ENCODE measurements at places on chromosomes 1 and 21.

- no peak for DNase-seq
These were observed 6.3 kb downstream of the WASF2 start for GRCh38 chr1:27483659-27484058.

GRCh38 chr1:51175278-51175677, 60.8 kb upstream of the RNF11 start:
- no peak for DNase-seq

- no peak for DNase-seq
These were observed 52.9 kb downstream of the LRRIQ3 start for GRCh38 chr1:74145086-74145485.

- DNase-seq, result no peak
These were observed 66.2 kb downstream of the COQ8A start for GRCh38 chr1:227006226-227006796.

DNA sequence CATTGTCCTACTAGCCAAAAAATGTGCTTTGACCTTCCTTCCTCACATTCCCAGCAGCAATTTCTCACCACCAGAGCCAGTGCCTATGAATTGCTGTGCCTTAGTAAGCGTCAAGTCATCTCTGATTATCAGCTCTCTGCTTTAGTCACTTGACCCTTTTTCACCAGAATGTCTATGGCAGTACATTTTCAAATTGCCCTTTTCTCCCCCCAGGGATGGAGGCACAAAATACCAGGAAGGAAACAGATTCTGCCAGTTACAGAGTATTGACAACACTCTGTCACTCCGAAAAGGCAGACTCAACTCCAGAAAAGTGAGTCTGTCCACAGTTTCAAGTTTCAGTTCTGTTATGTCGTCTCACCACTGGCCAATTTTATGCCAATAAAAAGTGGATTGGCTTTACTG, 167.4 kb downstream of the TNFSF18 start:
- no peak for DNase-seq

DNA sequence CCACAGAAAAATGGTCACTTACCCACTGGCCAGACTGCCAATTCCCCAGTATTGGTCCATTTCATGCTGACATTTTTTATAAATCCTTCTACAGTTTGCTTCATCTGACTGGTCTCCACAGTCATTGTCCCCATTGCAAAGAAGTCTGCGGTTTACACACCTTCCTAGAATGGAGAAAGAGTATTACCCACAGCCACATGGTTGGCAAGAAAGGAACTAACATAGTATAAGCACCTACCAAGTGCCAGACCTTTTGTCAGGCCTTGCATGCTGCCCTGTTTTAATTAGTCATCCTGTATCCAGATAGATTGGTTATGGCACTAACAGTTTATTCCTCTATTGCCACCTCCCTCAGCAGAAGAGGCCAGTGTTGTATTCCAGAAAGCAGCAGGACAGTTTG, 11.2 kb downstream of the C8B start:
- no peak for DNase-seq

GRCh38 chr1:180956028-180956640, 43.4 kb downstream of the KIAA1614 start:
- no peak for DNase-seq

DNA sequence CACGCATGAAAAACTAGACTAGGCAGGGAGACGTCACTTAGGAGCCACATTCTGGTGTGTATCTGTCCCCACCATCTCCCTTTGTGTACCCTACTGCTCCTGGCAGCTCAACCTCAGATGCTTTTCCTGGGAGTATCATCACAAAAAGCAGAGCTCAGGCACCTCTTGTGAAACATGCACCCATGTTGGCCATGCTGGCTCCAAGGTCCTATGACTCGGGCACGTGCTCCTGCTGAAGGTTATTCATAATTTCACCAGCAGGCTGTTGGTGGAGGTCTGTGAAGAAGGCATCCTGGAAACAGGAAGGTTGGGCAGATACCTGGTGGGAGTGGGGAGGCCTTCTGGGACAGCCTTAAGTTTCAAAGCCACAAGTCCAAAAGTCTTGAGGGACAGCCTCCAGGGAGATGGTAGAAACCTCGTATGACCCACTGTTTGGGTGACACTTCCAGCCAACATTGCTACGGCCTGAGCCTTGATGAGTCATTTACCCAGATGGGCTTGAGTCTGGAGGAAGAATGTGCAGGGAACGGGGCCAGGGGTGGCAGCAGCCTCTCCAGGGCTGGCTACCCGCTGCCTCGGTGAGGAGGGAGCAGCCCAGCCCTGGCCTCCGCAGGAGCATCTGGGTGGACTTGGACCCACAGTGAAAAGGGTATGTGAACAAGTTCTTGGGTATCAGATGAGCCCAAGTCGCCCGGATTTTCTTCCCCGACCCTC, 75.8 kb downstream of the PGBD5 start:
- no peak for DNase-seq

GRCh38 chr1:17952506-17952905, 155.1 kb upstream of the IGSF21 start:
- no peak for DNase-seq

DNA sequence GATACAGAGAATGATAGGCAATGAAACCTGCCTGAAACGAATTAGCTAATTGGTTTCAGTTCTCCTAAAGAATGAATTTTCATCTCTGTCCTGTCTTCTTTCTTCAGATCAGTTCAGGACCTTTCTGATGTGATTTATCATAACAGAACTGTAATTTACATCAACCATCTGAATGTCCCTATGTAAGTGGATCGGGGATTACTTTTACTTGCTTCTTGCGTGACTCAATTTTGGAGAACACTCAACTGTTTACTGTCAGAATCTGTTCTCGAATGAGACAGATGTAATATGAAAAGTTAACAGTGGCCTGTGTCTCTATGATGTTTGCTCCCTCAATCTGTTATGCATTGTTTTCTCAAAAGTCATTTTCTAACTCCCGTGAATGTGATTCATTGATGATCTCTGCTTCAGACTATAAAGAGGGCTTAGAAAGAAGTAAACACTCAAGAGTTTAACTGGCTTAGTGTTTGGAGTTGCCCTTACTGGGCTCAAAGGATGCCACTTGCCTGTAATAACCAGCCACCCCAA, 111.0 kb downstream of the GABPA start:
- no peak for DNase-seq

GRCh38 chr1:236261033-236261432, 20.7 kb downstream of the ERO1B start:
- no peak for DNase-seq

GRCh38 chr1:183571678-183572268, 18.5 kb downstream of the NCF2 start:
- DNase-seq, result no peak

- no peak for DNase-seq
These were observed 7.9 kb downstream of the LURAP1 start for GRCh38 chr1:46211051-46211450.

DNA sequence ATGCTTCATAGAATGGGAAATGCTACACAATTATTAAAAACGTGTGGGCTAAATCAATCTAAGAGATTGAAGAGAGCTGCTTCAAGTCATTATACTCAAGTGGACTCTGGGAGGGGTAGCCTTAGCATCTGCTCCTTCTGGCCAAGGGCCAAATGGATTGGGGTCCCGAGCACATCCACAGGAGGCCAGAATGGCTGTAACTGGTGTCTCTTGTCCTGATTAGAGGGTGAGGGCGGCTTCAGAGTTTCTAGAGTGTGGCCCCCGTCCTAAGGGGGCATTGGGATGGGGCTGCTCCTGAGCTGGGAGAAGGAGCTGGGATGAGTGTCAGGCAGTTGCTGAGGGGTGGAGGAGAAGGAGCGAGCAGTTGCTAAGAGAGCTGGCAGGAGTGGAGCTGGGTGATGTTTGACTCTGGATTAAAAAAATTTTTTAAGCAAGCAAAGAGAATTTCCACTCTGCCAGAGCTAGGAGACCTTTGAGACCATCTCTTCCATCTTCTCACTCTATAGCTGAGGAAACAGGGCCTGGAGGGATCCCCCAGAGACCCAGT, 71.3 kb upstream of the TLR5 start:
- no peak for DNase-seq

DNA sequence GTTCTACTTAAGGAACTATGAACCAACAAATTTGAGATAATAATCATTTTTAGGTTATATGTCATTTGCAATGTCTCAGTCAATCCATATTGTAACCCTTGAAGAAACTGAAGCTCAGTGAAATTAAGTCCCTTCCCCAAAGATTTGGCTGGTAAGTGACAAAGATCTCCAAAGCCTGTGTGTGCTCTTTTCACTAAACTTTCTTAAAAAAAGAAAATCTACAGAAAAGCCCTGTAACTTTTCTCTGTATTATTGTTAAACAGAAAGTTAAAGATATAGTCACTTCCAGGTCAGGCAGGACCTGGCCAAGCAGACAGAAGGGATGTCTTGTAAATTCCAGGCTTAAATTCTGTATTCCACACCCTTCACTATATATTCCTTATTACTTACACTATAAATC, 1.5 kb downstream of the LIX1L start:
- no peak for DNase-seq

DNA sequence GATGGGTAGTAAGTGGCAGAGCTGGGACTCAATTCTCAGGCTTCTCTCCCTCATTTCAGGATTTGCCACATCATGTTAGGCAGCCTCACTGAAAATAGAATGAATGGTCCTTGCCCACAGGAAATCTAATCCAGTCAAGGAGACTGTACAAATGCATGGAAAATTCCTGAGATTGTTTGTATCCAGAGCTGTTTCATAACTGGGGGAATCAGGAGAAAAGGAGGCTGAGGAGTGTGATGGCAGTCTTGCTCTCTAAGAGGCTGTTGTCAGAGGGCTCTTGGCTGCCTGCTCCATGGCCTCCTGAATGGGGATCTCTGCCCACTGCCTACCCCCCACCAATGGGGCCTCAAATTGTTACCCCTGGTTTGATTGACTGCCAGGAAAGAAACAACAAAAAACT, 141.9 kb upstream of the TNR start:
- peak; percentile 12 for DNase-seq

GRCh38 chr1:191634801-191635508, 523.3 kb upstream of the RGS18 start:
- no peak for DNase-seq

- DNase-seq, result no peak
These were observed 6.1 kb upstream of the SLC19A2 start for GRCh38 chr1:169491845-169492281.

- peak; percentile 94 for DNase-seq
These were observed 444 bp upstream of the HDGF start for GRCh38 chr1:156751757-156752481.

DNA sequence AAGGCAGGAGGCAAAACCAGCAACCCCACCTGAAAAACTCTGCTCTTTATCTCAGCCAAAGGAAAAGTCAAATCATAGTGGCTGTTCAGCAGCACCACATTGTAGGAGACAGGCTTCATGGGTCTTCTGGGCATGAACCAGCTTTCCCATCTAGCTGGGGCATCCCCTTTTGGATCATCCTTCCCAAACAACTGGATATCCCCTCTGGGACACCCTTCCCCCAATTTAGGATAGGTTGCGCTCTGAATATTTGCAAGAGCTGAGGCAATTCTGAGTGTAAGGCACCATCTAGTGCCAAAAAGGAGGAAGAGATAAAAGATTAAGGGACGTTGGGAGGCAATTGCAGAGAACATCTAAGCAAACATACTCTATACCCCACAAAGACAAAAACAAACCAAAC, 295.8 kb downstream of the MATN1 start:
- DNase-seq, result no peak

DNA sequence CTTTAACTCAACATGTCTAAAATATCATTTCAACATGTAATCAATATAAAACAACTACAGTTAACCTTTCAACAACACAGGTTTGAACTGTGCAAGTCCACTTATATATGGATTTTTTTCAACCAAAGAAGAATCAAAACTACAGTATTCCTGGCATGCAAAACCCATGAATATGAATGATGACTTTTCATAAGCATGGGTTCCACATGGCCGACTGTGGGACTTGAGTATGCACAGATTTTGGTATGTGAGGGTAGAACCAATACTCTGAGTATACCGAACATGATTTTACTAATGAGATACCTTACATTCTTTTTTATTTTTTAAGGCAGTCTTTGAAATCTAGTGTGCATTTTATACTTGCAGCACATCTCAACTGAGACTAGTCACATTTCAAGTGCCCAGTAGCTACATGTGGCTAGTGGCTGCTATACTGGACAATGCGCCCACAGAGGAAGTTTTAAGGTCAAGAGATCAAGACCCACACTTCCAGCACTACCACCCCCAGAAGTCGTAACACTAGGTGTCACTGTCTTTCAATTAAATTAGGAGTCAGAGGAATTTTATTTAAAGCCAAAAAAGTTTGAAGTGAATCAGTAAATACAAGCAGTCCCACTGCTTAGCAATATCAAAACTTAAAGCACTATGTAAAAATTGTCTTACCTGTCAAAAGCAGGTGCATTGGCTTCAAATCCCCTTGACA, 40.0 kb downstream of the SYNJ1 start:
- no peak for DNase-seq

- no peak for DNase-seq
These were observed 37.3 kb downstream of the F13B start for GRCh38 chr1:197029749-197030148.

DNA sequence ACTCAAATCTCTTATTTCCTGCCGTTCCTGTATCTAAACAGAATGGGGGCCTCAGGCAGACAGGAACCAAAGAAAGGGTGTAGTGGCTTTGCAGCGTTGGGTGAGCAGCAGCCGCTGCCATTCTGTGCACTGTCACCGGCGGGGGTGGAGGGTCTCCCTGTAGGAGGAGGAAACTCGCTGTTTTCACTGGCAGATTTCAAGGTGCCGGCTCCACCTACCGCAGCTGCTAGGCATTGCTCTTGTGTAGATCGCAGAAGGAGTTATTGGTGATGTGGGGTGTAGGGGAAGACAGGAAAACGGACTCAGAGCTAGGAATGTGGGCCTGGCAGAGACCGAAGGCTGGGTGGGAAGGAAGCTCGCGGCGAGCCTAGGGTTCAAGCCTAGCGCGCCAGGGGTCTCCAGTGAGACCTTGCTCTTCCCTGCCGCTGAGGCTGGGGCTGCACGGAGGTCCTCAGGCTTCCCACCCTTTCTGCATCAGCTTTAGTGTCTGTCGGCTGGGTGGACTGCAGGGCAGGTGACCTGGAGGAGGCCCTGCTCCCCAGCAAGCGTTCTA, 20.8 kb downstream of the ATP5PO start:
- DNase-seq, result peak; percentile 78

DNA sequence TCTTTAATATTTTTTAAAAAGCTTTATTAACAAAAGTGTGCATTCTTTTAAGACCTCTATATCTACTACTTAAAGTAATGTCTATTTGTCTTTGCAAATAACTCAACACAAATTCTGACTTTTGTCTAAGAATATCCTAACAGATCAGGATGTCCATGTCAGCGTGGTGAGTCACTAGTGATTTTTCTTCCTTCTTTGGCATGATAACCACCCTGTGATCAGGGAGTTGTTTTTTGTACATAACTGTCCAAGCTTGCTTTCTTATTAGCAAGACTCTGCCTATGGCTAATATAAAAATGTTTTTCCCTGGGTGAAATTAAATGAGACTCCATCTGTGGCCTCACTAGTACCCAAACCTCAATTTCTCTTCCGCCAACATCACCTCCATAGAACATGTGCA, 688.9 kb upstream of the ADGRL2 start:
- peak; percentile 38 for DNase-seq

Measured in fibroblast of skin of left quadriceps (primary cell).